ENCODE measurements at places on chromosomes 16 and 17. TPM values are rescaled to one million over a fixed set of nuclear protein-coding genes. Genes with fewer than 3 reads are reported as not detected.

DNA sequence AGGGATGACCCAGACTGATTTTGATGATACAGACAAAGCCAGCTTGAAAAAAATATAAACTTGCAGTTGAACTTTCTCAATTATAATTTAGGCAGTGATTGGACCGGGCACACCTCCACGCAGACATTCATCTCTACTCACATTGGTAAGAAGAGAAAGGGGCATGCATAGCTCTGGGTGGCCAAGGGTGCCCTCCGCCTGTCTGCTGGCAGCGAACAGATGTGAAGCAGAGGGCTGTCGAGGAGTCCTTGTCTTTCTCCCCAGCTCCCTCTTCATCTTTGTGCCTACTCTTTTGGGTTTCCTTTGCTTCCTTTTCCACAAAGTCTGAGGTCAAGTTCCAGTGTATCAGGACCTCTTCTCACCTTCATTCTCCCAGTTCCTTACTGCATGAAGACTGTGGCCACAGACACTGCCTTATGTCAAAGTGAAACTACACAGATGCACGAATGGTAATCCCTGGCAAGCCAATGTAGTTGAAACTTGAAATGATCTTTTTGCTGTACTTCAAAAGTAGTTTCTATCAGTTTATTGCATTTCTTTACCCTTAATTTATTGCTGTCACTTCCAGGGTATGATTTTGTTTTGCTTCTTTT lies 343.7 kb upstream of the SOX9 start:
- no peak for DNase-seq

GRCh38 chr16:11526655-11527350 lies 59.9 kb downstream of the LITAF start:
- no peak for DNase-seq

- DNase-seq, result no peak
These were observed 85.7 kb upstream of the XYLT1 start for GRCh38 chr16:17556276-17557052.

GRCh38 chr17:14451729-14452191 lies 150.9 kb downstream of the HS3ST3B1 start:
- no peak for DNase-seq

DNA sequence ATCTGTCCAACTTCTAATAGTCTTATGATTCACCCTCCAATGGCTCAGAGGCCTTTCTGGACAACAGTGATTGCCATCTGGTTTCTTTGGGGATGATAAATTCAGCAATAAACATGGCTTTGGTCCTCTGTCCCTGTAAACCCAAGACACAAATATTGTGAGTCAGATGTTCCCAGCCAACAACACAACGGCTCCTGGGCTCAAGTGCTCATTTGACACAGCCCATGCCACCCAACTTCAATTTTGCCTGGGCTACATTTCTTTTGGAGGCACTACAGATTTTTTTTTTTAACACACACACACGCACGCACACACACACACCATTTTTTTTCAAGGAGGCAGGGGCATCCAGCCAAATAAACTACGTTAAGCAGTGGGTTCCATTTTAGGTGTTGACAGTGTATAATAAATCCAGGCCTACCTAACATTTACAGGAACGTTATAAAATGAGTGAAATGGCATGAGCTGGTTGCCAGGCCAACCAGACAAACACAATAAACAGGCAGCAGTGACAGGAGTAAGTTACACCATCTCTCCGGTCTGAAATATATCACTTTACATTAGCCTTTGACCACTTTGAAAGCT lies 939.9 kb upstream of the SOX9 start:
- DNase-seq, result no peak

The CD300C gene
- not detected for total RNA-seq

GRCh38 chr17:18257982-18258355 lies 569 bp downstream of the FLII start:
- peak; percentile 59 for DNase-seq

- no peak for DNase-seq
These were observed 19.9 kb downstream of the DHRS7C start for GRCh38 chr17:9771465-9771864.

GRCh38 chr16:4859900-4860255 lies 12.6 kb downstream of the UBN1 start:
- no peak for DNase-seq

DNA sequence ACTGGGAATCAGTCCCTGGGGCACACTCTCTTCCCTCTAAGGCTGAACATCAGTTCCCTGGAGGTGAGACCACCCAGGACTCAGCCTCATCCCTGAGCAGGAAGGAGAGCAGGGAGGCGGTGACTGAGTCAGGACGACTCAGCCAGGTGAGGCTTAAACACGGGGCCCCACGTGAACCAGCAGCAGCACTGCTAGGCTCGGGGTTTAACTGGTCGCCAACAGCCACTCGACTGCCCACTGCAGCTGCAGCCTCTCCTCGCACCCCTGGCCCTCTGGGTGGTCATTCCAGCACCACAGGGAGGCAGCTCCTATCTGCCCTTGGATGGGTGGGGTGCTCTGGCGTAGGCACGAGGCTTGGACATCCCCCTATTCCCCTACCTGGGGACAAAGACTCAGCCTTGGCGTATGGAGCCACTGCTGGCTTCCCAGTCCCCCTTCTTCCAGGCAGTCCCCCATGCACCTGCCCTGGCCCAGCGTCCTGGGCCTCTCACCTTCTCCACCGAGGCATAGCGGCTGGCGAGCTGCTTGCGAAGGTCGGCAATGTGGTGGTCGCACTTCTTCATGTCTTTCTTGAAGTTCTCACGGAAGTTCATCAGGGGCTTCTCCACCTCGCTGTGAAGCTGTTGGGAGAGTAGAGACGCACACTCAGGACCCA lies 21.2 kb upstream of the RCVRN start:
- no peak for DNase-seq

DNA sequence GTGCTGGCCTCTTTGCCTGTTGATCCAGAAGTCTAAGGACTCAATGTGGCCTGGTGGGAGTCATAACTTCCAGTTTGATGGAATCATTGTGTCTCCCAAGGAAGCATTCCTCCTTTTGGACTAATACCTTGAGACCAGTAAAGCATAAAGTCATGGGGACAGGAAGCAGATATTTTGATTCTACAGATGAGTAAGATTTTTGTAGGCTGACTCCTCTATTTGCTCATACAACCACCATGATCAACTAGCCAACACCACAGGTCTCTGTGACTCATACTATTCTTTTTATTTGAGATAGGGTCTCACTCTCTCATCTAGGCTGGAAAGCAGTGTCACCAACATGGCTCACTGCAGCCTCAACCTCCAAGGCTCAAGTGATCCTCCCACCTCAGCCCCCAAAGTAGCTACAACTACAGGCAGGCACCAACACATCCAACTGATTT lies 6.2 kb downstream of the MT2A start:
- DNase-seq, result no peak

GRCh38 chr17:81402530-81402941 lies 7.3 kb downstream of the BAHCC1 start:
- DNase-seq, result no peak

All from tibial nerve (tissue), 4 donors.